Activated CD4-positive, alpha-beta T cell treated with anti-CD3 and anti-CD28 coated beads, Interleukin-10, Interleukin-2, amounts not matched to agents 100 ng/mL and 50 ng/mL, durations not matched to agents 16 hours and 8 hours (primary cell): ENCODE measurements at places on chromosomes 5 and 9.

DNA sequence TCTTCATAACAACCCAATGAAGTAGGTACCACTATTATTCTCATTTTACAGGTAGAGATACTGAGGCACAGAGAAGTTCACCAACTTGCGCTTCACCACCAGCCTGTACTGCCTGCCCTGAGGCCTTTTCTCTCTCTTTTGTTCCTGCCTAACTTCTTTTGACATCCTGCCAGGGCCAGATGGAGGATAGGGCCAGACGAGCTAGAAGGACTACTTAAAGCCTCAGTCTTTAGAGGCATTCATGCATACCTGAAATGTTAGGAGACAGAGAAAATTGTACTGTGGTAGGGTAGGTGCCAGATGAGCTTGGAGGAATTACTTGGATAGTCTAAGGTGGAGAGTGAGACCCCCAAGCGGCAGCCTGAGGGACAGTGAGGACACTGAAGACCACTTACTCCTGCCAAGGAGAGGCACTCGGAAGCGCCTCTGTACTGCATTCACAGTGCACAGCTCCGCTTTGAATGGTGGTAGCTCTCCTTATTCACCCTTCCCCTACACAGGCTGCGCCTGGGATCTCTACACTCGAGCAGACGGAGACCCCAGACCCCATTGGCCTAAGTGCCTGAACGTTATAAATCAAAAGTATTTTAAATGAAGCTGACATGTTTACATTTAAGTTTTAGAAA lies 6.2 kb upstream of the ORM1 start:
- DNase-seq = no peak

- no peak for DNase-seq
Observed at GRCh38 chr5:2780421-2781171, 29.1 kb upstream of the IRX2 start.

GRCh38 chr9:131029574-131029952 lies 20.6 kb downstream of the LAMC3 start:
- DNase-seq = no peak

DNA sequence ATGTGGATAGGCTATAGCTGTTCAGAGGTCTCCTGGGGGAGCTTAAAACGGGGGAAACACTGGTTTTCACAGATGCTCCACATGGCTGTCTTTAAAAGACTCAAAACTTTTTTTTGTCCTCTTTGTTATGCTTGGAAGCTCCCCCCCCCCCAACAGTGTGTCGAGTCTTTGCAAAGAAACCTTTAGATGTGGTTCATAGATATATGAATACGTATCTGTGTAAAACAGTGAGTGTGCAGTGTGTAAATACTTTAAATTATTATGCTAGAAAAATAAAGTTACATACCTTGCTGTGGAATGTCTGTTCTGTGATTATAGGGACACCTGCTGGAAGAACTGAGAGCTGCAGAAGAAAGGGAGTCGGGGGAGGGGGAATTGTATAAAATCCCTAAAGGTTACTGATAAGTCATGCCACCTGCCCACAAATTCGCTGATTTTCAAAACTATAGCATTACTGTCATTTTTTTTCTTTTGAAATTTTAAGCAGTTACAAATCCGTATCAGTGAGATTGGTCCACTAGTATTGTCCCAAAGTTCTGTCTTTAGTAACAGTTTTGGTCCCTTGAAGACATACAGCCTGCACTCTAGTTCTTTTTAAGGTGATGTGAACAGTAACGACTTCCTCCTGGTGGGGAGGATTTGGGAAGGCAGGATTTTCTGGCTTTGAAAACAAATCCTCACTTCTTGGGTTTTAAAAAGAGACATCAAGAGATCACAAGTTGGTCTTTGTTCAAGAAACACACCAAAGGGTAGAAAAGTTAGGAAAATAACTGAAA lies 22.9 kb downstream of the RGMB start:
- DNase-seq = peak; percentile 55

DNA sequence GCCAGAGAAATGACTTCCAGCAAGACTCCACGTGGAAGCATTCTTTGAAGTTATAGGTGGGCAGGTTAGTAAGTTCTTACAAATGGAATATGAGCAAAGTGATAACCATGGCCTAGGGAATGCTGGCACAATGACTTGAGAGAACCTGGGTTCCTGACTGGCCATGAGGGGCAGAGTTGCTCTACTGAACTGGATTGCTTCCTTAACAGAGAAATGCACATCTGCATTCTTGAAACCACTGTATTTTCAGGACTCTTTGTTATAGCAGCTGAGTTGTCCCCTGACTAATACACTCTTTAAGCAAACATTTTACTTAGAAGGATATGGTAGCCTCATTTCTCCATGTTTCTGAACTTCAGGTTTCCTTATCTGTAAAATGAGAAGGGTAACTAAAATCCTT lies 108.3 kb upstream of the GNA14 start:
- no peak for DNase-seq

DNA sequence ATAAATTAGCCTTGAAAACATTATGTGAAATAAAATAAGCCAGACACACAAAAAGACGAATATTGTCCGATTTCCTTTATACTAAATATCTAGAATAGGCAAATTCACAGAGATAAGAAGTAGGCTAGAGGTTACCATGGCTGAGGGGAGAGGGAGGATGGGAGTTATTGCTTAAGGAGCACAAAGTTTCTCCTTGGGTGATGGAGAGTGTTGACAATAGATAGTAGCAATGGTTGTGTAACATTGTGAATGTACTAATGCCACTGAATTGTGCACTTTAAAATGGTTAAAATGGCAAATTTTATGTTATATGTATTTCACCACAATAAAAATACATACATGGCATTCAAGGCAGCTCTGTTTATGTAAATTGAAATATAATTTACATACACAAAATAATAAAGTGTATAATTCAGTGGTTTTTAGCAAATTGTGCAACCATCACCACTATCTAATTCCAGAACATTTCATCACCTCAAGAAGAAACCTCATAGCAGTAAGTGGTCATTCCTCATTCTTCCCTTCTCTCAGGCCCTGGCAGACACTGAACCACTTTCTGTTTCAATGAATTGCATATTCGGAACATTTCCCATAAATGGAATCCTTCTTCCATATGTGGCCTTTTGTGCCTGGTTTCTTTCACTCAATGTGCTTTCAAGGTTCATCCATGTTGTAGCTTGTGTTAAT lies 59.2 kb downstream of the NDST1 start:
- DNase-seq = no peak

DNA sequence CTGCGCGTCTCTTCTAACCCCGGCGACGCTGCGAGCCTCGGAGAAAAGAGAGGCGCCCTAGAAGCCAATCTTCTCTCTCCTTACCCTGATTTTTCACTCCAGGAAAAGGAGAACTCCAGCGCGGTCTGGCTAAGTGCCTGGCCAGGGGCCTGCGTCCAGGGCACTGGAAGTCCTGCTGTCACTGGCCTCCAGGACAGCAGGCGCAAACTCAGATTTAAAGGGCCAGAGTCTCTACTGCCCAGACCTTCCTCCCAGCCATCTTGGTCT lies 553 bp upstream of the FOXB2 start:
- no peak for DNase-seq

GRCh38 chr5:168934169-168934568 lies 355.0 kb upstream of the PANK3 start:
- DNase-seq = no peak

DNA sequence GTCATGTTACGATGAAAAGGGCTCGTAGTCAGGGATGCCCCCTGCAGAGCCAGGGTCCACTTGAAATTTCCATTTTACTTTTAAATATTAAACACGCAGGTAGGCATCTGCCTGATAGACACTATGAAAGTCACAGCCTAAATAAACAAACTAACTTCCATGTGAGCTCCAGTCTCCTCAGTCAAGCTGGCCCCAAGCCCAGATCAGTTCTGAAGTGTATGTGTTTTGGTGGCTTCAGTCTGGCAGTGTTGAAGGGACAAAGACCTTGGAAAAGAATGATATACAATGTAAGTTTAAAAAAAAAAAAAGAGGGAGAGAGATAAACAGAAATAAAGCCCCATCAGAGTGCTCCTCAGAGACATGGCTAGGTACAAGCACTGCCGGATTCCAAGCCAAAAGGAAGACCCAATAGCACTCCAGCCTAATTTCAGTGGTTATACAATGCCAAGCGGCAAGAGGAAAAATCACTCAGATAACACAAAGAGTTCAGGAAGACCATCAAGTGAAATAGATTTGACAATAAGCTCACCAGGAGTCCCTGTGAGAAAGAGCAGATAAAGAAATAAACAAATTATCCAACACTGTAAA lies 181.0 kb downstream of the BNC2 start:
- DNase-seq = no peak

DNA sequence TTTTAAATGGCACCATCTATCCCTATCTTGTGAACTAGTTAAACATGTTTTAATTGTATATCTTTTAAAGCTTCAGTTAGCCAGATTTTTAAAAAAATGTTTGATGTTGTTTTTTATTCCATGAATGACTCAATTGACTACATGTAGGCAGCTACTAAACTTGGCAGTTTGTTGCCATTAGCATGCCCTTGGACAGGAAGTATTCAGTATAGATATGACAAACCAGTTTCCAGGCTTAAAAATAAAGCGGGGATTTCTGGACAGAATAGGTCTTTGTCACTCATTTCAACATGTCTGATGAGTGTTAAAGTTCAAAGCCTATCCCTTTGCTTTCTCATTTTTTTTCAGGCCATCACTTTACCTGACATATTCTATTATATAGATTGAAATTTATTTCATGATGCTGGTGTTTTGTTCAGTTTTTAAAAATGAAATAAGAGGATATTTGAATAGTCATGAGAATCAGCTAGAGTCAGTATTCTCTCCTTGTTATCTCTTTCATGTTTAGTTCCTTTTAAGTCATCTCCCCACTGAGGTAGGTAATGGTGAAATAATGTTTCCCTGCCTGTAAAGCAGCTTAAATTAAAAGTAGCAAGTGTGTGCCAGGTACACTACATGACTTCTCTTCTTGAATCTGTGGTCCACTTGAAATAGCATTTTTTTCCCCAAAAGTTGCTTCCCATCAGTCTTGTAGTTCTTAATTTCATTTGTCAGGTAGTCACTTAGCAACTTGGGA lies 11.9 kb downstream of the TNFAIP8 start:
- peak; percentile 92 for DNase-seq

DNA sequence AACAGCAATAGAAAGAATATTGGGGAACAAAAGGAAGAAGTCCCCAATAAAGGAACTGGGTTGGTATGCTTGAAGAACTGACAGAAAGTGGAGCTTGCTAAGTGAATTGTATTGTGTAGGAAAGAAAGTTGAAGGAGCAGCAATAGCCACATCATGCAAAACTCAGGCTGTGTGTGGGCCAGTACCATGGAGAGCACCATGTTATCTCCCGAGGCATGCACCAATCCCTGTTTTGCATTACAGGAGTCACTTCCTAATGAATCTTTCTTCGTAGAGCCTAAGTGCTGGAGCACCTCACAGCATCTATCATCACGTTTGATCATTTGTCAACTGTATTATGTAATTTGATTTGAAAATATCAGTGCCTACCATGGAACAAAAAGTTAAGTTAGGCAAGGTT lies 137.7 kb upstream of the NMUR2 start:
- no peak for DNase-seq

DNA sequence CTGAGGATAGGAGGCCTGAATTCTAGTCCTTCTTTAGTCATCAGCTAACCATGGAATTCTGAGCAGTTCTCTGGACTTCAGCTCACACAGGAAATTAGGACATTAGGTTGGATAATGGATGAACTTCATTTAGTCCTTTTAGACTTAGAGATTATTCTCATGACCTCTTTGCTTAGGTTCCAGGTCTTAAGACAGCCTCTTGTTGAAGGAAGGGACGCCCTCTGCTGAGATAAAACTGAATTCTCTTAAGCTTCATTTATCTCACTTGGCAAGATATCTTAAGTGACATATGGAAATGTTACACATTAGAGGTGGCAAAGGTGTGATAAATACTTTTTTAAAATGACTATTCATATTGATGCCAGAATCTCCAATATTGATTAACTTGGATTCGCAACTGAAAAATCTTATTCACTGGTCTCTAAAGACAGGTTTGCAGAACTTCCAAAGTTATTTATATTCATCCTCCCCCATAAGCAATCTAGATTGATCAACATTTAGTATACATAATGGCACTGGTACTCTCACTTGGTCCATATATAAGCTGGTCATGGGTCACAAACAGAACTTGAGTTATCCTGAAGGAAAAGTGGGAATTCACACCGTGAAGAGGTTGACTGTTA lies 16.9 kb upstream of the ZNF366 start:
- peak; percentile 15 for DNase-seq

- DNase-seq = no peak
Observed at GRCh38 chr9:109816490-109816889, 36.5 kb downstream of the PALM2AKAP2 start.

DNA sequence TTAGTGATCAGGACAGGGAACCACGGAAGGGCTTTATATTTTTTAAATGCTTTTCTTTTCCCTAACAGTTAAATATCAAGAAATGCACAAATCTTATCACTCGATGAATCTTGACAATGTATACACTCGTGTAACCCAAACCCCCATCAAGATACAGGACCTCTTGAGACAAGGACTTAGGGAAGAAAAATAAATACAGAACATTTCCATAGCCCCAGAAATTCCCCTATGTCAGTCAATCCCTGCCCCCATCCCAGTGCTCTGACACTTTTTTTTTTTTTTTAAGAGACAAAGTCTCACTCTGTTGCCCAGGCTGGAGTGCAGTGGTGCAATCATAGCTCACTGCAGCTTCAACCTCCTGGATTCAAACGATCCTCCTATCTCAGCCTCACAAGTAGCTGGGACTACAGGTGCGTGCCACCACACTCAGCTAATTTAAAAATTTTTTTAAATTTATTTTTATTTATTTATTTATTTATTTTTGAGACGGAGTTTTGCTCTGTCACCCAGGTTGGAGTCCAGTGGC lies 2.7 kb downstream of the SPINK4 start:
- DNase-seq = no peak

GRCh38 chr5:167453246-167454030 lies 838.0 kb upstream of the WWC1 start:
- no peak for DNase-seq
